Vagina (tissue), 2 donors: ENCODE measurements at places on chromosomes 4 and X.

DNA sequence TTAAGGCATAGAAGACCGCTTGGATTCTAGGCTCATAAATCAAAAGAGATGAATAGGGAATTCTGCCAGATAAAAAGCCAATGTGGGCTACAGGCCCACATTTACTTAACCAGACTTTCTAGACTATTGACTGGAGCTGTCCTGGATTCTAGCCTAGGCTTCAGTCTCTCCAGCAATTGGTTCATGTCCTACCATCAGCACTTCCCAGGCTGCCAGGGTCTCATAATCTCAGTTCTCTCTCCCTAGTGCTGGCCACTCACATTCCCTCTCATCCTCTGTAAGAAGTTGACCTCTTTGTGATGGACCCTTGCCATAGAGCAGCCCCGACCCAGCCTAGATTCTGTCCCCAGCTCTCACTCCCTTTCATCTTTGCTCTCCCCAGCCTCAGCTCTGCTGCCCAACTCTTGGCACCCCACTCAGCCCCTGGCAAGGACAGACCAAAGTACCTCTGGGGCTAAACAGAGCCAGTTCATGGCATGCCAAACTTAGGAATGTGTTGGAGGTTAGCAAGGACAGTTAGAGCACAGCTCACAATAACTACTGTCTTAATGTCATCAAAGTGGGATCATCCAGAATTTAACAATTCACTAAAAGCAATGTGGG, 396.2 kb downstream of the INPP4B start:
- DNase-seq: no peak

- no peak for DNase-seq
Measured at GRCh38 chrX:20066968-20067708, 49.6 kb downstream of the MAP7D2 start.

- no peak for DNase-seq
Measured at GRCh38 chrX:8711401-8711800, 20.5 kb downstream of the ANOS1 start.

- DNase-seq: no peak
Measured at GRCh38 chrX:36462142-36462541, 542.6 kb downstream of the CFAP47 start.

- no peak for DNase-seq
Measured at GRCh38 chrX:12967711-12968465, 7.0 kb upstream of the TMSB4X start.
